ENCODE measurements at places on chromosomes 1 and 21. TPM values are rescaled to one million over a fixed set of nuclear protein-coding genes. Genes with fewer than 3 reads are reported as not detected.

Gene IL22RA1
- not detected for total RNA-seq

Gene FMOD
- total RNA-seq = 8.3 TPM

Gene COG2
- 24.5 TPM for total RNA-seq

Gene GUCA2A
- not detected for total RNA-seq

- no peak for DNase-seq
Measured at GRCh38 chr21:33650929-33651509, 8.7 kb downstream of the ITSN1 start.

DNA sequence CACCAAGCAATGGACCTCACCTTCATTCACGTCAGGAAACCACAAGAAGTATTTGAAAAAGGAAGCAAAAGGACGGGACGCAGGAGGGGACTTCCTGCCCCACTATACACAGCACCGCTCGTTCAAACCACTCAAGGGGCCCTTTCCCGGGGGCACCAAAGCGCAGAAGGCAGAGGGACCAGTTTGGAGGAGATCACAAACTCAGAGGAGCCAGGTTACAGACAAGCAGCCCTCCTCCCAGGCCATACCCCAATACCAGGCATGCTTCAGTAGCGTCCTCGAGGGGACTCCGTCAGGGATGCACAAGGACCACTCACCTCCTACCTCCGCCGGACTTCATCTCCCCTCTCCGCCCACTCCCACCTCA lies 685 bp downstream of the CRTC2 start:
- DNase-seq = no peak

Measured in heart right ventricle (tissue), 16 donors.